ENCODE measurements at places on chromosomes 12 and 14.

- DNase-seq = no peak
Measured at GRCh38 chr12:25126746-25127145, 68.2 kb downstream of the DNAI7 start.

DNA sequence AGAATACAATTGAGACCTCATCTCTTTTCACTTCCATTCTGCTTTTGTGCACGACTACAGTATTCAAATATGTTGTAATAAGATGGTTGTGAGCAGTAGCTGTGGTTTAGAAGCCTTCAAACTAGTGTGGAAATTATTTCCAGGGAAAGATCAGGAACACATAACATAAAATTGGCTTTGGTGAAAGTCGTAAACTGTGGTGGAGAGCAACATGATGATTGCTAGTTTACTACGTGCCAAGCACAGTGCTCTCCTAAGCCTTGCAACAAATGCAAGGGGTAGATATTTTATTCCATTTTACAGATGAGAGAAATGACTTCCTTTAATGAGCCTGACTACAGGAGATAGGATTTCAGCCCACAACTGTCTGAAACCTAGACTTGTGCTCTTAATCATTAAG, 172.4 kb upstream of the LMNTD1 start:
- no peak for DNase-seq

DNA sequence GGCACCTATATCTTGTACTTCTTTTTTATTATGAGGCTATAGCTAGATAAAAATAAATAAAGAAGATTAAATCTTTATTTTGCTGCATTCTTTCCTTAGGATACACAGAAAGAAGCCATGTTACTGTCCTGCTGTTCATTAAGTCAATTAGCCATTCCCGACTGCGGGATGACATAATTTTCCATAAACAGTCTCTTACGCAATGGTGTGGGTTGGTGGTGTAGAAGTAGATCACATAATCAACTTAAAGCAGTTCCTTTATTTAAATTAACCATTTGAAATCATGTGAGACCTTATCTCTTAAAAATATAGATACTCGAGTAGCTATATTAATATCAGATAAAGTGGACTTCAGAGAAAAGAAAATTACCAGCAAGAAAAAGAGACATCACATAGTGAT, 40.2 kb downstream of the TAOK3 start:
- no peak for DNase-seq

DNA sequence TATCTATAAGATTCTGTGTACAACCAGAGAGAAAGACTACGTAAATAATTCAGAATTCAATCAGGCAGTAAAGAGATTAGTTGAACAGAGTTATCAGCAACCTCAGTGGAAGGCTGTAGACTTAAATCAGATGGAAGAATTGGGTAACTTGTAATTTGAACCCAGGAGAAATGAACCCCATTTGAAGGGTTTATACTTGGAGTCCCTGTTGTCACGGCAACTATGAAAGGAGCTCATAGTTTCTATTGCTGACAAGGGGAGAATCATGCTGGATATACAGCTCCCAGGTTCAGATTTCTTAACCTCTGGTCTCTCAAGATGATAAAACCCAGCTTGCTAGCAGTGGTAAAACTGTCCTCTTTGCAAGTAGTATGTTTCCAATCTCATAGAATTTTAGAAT, 54.4 kb upstream of the BMP4 start:
- DNase-seq = no peak

DNA sequence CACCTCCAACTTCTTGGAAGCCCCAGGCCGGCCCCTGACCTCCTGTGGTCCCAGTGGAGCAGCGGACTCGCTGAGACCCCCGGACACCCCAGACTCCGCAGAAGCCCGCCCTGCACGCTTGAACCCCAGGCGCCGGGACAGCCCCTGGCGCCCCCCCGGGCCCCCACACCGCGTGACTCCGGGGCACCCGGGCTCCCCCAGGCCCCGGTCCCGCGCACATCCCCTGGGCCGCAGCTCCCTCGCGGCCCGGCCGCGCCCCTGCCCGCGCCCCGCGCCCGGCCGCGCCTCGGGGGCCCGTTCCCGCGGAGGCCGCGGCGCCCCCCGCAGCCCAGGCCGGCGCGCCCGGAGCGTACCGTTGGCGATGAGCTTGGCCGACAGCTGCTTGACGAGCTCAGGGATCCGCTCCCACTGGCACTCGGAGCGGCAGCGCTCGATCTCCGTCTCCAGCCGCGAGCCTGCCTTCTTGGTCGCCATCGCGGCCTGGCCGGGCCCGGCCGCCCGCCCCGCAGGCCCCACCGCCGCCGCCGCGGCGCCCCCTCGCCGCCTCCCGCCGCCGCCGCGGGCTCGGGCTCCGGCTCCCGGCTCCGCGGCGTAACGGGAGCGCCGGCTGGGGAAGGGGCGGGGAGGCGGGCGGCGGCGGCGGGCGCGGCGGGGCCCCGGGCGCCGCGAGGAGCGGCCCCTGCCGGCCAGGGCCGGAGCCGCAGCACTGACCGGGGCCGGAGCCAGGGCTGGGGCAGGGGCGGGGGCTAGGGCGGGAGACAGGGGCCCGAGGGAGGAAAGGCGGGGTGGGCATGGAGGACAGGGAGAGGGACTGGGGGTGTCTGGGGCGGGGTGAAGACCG, at the start of gene TTC7B:
TSS of gene TTC7B (minus strand) at position 609 of the 841 bp plus-strand sequence. CDS start at position 474, 135 bp downstream.
- DNase-seq = peak; percentile 63

DNA sequence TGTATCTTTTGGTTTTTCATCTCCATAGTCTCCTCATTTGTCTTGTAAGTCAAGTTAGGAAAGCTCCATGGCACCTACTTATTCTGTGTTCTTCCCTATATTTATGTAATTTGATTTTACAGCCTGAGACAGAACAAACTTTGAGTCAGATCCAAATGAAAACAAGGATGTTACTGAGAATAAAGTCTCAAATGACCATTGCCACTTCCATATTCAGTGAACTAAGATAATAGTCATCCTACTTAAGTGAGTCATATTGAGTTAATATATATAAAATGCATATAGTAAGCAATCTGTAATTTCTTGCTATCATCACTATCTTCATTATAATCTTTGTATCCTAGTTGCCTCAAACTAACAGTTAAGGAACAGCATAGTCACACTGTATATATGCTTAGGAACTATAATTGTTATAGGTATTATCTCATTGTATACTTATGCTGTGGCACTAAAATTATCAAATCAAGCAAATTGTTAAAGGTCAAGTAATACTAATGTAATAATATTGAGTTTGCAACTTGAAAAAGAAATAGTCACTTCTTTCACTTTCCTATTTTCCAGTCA, 30.8 kb downstream of the TMTC3 start:
- DNase-seq = no peak

DNA sequence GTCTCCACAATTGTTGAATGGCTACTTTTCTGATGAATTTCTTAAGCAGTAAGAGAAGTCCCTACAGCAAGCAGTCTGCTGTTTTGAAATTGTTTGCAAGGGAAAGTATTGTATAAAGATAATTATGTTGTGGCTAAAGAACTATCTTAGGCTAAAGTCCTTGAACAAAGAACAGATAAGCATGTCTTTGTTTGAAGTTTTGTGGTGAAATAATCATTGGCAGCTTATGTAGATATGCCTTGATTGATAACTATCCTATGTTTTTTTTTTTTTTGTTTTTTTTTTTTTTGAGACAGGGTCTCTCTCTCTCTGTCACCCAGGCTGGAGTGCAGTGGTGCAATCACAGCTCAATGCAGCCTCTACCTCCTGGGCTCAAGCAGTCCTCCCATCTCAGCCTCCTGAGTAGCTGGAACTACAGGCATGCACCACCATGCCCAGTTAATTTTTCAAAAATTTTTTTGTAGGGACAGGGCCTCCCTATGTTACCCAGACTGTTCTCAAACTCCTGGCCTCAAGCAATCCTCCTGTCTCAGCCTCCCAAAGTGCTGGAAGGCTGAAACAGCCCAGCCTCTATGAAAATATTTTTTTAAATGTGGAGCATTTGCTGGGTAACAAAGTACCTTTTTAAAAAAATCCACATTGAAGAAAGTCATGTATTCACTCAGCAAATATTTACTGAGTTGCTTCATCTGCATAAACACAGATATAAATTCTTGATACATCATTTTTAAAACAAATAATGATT, 80.8 kb downstream of the LLPH start:
- DNase-seq = no peak

- DNase-seq = no peak
Measured at GRCh38 chr14:103311171-103311997, 22.7 kb upstream of the EIF5 start.

GRCh38 chr12:132608231-132609171, 1.9 kb downstream of the LRCOL1 start:
- DNase-seq = no peak

- DNase-seq = peak; percentile 24
Measured at GRCh38 chr12:132711080-132711843, 620 bp downstream of the PGAM5 start.

DNA sequence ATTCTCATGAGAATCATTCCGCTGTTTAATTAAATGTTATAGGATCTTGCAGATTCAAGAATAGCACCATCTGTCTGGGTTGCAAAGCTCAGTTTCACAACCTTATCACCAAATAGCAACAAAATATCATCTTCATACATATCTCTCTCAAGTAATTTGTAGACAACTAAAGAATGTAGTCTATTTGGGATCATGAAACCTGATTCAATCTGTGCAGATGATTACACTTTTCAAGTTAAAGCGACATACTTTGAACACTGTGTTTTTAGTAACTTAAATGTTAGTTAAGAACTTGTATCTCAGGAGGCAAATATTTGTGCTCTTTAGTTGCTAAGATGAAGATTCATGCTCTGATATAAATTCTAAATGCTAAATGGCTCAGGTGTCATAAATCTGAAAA, 14.8 kb downstream of the MED13L start:
- no peak for DNase-seq

DNA sequence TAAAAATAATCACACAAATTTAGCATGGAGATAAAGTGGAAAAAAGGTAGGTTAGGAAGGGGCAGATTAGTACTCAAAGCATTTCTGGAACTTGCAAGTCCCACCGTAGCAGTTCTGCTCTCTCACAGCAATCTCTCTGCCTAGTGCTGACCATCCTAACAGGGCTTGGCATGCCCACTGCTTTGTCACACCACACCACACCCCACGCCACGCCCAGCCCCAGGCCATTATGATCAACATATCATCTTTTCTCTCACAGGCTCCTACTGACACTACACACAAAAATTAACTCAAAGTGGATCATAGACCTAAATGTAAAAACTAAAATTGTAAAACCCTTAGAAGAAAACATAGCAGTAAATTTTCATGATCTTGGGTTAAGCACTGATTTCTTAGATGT, 273.7 kb downstream of the DAD1 start:
- no peak for DNase-seq
